Activated T-cell treated with anti-CD3 and anti-CD28 coated beads, Interleukin-2, amount 50 U/mL, for 1 hour (primary cell): ENCODE measurements at places on chromosomes 11 and 22.

DNA sequence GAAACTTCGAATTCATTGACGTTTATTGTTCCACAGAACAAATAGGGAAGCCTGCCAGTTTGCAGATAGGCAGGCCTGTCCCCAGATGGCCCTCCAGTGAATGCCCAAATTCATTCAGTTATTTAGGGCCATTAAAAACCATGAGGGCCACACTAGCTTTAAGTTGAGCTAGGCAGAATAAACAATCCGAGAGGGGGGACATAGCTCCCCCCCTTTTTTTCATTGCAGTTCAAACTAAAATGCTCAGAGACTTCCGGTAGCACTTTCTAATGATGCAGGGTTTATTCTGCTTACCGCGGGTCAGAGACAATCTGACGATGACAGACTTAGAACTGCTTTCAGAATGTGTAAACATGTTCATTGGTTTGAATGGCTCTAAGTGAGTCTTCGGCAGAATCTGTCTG is 72.0 kb downstream of the ZBTB16 start:
- DNase-seq = no peak

GRCh38 chr22:28023774-28024173 is 104.7 kb upstream of the PITPNB start:
- DNase-seq = no peak

- DNase-seq = no peak
These were observed 138.9 kb upstream of the CCDC90B start for GRCh38 chr11:83425137-83425466.

DNA sequence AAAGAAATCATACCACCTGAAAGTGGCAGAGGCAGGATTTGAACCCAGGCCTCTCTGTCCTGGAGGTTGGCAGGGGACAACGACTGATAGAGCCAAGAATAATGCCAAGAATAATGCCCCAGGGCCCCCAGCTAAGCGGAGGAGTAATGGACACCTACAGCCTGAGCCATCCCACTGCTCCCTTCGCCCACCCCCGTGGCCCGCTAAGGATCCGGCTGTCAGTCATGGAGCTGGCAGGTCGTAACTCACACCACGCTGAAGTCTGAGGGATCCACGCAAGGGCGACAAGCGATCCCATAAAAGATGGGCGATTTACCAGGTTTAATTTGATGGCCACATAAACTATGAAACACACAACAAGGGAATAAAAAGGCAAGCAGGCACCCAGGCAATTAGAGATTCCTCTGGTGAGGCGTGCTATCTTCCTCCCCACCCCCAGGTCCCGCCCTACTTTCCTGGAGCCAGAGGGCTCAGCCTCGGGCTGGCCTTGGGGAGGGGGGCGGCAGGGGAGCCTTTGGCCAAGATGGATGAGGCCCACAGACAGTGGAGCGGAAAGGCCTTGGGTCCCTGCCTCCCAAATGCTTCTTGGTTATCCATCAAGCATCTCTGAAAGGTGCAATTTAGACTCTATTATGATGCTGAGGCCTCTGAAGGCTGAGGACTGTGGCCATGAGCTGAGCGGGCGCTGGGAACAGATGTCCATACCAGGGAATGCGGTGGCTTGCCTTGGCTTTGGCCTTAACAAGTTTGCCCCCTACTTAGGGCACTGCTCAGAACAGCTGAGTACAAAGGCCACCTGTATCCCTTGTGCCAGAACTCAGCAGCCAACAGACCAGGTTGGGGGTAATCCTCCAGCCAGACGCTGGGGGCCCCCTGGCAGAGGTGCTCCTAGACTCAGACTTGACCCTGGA is 55.2 kb downstream of the MACROD1 start:
- DNase-seq = no peak

DNA sequence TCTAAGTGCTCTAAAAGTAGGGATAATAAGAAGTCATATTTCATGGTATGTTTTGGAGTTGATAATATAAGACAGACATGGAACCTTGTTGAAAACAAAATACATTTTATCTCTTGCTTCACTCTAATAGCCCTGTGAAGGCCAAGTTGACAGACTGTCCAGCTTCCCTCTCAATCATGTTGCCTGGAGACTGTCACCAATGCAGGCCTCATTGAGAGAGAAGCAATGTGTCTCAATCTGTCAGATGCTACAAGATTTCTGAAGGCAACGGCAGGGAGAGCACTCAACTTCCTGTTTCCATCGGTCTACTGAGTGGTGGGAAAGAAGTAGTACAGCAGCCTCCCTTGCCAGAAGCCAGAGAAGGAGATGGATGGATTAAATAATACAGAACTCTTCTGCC is 23.6 kb upstream of the FJX1 start:
- DNase-seq = no peak

- DNase-seq = no peak
These were observed 5.5 kb downstream of the ACRV1 start for GRCh38 chr11:125675196-125675595.

GRCh38 chr11:122920579-122920978 is 38.0 kb downstream of the JHY start:
- DNase-seq = no peak

GRCh38 chr11:4680341-4680740 is 17.3 kb downstream of the OR51E2 start:
- DNase-seq = no peak

DNA sequence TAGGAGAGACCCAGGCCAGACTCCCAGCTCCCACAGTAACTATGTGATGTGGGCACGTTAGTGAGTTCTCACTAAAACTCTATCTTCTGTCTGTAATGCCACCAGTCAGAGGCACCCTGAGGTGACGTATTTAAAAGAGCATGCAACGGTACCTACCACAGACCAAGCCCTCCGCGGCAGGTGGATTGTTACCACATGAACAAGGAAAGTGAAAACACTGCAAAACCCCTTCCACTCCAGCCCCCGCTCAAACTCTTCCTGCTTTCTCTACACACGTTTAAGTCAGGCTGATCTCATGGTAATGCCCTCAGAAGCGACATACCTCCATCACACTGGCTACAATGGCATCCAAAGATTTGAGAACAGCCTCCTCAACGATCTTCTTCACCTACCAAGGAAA is 36.7 kb downstream of the SERPIND1 start:
- DNase-seq = peak; percentile 31

- DNase-seq = no peak
These were observed 676.8 kb downstream of the NTM start for GRCh38 chr11:132047167-132047566.

DNA sequence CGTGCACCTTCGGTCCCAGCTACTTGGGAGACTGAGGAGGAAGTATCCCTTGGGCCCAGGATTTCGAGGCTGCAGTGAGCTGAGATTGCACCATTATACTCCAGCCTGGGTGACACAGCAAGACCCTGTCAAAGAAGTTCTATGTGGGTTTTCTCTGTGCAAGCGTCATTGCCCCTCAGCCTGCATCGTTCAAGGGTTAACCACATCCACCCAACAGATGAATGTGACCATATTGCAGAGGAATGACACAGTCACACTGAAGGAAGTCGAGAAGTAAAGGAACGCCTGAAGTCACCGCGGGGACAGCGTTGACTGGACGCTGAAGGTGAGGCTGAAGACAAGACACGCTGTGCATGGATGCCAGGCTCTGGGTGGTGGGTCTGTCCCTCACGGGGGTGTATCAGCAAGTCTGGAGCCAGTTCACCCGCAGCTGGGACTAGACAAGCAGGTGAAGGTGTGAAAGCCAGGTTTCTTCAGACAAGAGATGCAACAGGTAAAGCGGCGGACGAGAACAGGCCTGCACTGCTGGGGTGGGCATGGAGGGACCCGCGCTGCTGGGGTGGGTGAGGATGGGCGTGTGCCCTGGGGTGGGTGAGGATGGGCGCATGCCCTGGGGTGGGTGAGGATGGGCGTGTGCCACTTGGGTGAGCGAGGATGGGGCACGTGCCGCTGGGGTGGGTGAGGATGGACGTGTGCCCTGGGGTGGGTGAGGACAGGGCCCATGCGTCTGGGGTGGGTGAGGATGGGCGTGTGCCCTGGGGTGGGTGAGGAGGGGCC is 36.5 kb upstream of the TOLLIP start:
- no peak for DNase-seq

DNA sequence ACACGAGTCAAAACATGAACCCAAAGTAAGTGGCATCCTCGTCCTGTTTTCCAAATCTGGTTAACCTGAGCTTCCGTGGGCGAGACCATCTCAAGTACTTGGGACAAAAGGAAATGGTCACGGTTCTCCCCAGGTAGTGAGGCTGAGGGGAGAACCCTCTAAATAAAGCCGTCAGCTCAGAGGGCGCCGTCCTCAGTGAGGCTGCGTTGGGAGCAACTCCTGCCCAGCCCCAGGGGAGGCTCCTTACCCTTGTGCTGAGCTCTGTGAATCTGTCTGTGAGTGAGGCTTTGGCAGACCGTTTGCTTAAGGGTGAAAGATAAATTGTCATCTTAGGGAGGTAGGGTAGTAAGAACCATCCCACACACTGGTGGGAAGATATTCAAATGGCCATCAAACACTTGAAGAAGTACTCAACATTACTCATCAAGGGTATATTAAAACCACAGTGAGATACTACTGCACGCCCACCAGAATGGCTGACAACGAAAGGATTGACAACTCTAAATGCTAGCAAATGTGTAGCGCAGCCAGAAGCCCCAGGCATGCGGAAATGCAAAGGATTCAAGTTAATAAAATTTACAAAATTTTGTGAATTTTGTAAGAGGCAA is 321.0 kb downstream of the TBC1D22A start:
- DNase-seq = no peak

- no peak for DNase-seq
These were observed 3.3 kb upstream of the DDI1 start for GRCh38 chr11:104033134-104033533.

DNA sequence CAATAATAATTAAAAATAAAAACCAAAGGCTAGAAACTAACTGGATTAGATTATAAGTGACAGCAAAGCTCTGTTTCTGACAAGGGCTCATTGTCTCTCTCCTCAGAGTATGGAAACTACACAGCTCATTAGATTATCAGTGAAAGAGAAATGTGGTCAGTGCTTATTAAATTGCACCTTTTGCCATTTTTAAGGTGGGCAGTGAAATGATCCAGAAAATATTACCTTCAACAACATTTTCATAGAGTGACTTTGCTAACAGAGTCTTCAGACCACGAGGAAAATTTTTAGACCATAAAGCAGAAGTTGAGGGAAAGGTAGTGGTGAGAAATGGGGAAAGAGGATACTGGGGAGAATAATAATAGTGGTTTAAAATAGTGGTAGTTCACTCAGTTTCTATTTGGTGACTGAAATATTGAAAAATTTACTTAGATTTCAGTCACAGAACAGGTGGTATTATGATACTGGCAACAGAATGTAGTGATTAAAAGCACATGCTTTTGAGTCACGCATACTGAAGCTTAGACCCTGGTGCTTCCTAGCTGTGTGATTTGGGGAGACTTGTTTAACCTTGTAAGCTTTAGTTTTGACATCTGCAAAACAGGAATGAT is 684.0 kb upstream of the CCDC90B start:
- no peak for DNase-seq

- no peak for DNase-seq
These were observed 16.1 kb downstream of the RPL3 start for GRCh38 chr22:39303358-39303757.

DNA sequence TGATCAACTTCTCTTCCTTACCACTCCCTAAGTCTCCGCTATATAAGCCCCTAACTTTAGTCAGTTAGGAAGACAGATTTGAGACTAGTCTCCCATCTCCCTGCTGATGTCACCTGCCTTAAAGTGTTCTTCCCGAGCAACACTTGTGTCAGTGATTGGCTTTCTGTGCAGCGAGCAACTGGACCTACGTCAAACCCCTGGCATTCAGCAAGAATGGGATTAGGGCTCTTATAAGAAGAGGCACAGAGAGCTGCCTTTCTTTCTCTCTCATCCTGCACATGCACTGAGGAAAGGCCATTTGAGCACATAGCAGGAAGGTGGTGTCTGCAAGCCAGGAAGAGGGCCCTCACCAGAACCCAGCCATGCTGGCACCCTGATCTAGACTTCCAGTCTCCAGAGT is 116.6 kb upstream of the THY1 start:
- no peak for DNase-seq

GRCh38 chr11:77095551-77096490 is 6.8 kb upstream of the OMP start:
- no peak for DNase-seq

DNA sequence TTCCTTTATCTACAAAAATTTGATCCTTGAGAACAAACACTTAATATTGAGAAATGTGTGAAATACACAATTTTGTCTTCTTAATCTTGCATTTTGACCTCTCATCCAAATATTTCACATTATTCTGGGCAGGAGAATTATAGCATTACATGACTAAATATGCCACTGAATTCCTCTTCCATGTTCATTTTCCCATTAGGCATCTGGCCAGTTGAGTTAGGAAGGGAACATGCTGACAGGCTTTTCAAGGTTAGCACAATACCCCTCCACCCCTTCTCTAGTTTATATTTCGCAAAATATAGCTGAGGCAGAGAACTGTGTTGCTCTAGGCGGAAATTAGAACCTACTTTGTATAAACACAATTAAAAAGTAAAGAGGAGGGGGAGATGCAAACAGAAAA is 271.7 kb upstream of the ZC3H12C start:
- DNase-seq = no peak

- peak; percentile 61 for DNase-seq
These were observed 61.4 kb upstream of the ASPHD2 start for GRCh38 chr22:26367402-26368245.

- no peak for DNase-seq
These were observed 1.3 kb downstream of the BMAL1 start for GRCh38 chr11:13278609-13279486.

DNA sequence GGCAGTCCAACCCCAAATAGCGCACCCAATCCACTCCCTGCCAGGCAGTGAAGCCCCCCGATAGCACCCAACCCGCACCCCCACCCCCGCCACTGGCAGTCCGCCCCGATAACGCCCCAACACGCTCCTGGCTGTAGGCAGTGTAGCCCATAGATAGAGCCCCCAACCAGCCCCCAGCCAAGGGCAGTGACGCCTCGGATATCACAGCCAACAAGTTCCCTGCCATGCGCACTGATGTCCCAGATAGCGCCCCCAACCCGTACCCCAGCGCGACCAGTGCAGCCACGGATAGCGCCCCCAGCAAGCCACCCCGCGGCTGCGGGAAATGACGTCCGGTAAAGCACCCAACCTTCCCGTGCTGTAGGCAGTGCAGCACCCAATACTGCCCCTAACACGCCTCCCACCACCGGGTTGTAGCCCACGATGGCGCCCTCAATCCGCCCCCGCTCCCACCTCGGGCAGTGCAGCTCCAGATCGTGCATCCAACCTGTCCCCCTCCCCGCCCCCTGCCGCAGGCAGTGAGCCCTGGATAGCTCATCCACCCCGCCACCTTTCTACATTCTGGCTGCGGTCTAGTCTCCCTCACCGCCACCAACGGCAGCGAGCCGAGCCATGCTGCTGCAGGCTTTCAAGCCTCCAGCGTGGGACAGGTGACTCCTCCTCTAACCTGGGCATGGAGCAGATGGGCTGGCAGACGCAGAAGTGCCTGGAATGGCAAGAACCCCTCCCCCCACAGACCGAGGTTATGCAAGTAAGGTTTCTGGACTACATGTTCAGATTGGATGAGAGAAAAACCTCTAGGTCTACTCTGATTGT is 625 bp downstream of the RFPL2 start:
- no peak for DNase-seq

DNA sequence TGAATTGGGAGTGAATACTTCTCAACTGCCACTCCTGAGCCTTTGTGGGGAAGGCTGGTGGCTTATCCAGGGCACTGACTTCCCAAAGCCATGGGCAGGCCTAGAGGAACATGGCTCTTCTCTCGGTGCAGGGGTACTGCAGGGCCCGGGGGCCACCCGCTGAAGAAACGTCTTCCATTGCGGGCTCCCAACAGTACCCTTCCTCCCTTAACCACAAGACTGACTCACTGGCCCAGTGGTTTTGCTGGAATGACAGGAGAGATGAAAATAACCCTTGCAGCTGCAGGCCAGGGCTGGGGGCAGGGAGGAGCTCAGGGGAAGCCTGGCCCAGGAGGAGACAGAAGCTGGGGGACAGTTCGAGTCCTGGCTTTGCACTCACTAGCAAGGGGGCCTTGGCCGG is 13.5 kb downstream of the TXN2 start:
- DNase-seq = no peak
